ENCODE measurements at places on chromosomes 2 and 18.

DNA sequence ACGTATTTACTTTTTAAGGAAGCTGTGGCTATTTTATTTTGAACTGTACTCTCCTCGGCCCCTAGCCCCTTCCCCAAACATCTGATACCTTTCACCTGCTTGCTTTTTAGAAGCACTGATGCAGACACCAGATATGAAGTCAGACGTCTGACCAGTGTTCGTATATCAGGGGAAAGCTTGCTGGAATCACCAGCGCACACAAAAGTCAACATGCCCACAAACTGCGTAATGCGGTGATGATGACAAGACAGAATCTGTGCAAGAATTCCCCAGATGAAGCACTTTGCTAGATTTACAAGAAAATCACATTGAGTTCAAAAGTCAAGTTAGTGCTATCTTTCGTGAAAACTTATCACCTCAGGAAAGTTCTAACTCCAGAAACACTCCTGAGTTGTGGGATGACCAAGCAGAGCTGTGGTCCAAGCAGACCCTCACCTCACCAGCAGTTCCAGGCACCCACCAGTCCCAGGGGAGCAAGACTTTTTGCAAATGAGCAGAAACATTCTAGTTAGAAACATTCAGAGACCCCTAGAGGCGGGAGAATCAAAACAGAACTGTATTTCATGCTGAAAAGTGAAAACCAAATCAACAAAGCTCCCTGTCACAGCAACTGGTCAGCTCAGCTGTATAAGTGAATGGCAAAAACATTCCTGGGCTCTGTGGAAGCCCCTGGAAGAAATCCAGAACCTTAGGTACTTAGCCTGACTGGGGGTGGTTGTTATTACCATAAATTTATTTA lies 55.7 kb downstream of the INO80C start:
- no peak for DNase-seq

DNA sequence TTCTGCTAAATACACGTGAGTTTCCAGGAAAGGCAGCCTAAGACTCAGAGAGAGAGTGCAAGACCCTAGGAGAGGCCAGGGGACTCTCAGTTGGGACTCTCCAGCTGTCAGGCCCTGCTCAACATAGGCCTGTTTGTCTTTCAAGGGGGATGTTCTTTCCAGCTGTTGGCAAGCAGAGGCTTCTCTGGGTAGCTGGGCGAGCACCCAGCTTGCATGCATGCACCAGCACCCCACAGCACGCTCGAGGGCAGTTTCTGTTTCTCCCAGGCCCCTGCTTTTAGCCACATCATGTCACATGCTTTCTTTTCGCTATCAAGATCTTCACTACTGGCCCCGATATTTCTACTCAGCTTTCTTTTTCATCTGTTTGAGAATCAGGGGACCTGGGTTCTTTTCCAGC lies 479.3 kb upstream of the HS6ST1 start:
- DNase-seq: no peak

GRCh38 chr2:8980096-8980495 lies 23.4 kb downstream of the MBOAT2 start:
- DNase-seq: no peak

DNA sequence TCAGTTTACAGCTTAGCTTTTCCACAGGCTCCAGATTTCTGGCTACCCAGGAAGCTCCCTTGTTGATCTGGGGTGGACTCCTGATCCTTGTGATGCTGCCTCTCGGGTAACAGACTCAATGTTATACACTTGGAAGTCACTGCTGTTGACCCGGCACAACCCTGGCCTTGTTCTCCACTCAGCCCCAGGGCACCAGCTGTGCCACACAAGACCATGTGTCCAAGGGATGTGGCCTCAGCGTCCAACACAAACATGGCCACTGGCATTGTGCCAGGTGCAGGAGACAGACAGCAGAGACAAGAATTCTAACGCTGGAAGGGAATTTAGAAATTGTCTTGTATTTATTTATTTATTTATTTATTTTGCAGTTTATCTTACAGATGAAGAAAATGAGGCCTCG lies 39.0 kb upstream of the PPP4R1 start:
- DNase-seq: no peak

GRCh38 chr2:148512501-148512900 lies 132.1 kb upstream of the EPC2 start:
- no peak for DNase-seq

DNA sequence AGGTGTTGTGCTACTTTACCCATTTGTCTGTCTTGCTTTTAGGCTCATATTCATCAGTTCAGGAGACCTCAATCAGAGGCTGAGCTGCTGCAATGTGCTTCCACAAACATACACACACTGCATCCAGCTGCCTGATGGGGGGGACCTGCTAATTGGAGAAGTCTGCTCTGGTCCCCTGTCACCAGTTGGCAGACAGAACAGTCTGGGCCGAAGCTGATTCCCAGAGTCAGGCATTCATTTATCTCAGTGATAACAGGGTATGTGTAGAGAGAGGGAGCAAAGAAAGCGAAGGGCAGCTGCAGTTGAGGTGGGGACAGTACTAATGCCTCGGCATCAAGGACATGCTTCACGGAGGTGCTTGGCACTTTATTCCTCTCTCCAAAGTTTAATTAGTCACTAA lies 584.3 kb upstream of the PIK3C3 start:
- DNase-seq: no peak
